ENCODE measurements at places on chromosomes 2 and 18. TPM values are rescaled to one million over a fixed set of nuclear protein-coding genes. Genes with fewer than 3 reads are reported as not detected.

Gene C2orf15
- 1.9 TPM for total RNA-seq

Gene PLGLB2
- total RNA-seq: 4.1 TPM

Gene LDLRAD4
- total RNA-seq: 29.2 TPM

Gene CPLX4
- total RNA-seq: not detected

DNA sequence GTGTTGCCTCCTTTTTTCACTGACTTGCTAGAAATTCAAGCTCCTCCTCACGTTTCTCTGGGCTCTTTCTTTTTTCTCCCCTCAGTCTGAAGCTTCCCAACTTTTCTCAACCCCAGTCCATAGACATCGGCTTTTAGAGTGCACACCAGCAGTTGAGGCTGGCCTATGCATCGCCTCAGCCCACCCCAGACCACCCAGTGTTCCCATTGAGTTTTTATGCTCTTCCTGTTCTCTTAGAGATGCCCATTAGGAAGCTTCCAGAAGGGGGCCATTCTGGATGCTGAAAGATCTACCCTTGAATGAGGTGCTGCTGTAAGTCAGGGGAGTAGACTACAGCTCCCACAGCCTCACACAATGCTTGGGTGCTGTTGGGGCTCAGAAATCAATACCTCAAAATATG is 12.0 kb upstream of the GYPC start:
- H3K27me3 ChIP-seq: no peaks in the 10 kb centered on the region
- no peak for DNase-seq
- no peak overlapping the region for H3K4me3 ChIP-seq
- H3K27ac ChIP-seq: peak overlapping the region; percentile 18

GRCh38 chr2:201887773-201888425 is 81.6 kb downstream of the CDK15 start:
- H3K4me1 ChIP-seq: peaks cover under 1% of the 10 kb centered on the region
- no peak for DNase-seq
- no peak overlapping the region for H3K27ac ChIP-seq
- H3K27me3 ChIP-seq: no peaks in the 10 kb centered on the region
- H3K36me3 ChIP-seq: no peaks in the 10 kb centered on the region

GRCh38 chr18:48569915-48570264 is 31.1 kb downstream of the CTIF start:
- no peaks in the 10 kb centered on the region for H3K4me1 ChIP-seq
- no peak overlapping the region for H3K27ac ChIP-seq
- H3K36me3 ChIP-seq: no peaks in the 10 kb centered on the region
- H3K27me3 ChIP-seq: no peaks in the 10 kb centered on the region
- no peak for DNase-seq

- no peak for DNase-seq
- H3K27me3 ChIP-seq: no peaks in the 10 kb centered on the region
- H3K4me3 ChIP-seq: no peak overlapping the region
- H3K27ac ChIP-seq: no peak overlapping the region
Measured at GRCh38 chr2:9310377-9310776, 103.8 kb downstream of the ASAP2 start.

DNA sequence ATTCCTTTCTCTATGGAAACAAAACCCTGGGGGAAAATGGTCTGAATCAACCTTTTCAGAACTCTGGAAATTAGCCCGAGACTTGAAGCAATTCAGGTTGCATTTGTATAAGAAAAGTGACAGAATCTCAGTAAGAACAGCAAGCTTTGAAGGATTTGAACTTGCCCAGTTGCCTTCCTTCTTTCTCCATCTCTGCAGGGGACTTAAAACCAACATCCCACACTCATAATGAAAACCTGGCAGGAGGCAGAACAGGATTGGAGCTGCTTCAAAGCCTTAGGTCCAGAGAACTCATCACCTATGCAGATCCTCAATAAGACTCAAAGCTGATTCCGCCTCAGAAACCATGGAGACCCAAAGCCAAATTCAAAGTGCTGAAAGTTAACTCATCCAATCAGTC is 790.5 kb upstream of the ID2 start:
- no peaks in the 10 kb centered on the region for H3K4me1 ChIP-seq
- DNase-seq: no peak
- no peaks in the 10 kb centered on the region for H3K27me3 ChIP-seq
- H3K4me3 ChIP-seq: no peak overlapping the region
- no peaks in the 10 kb centered on the region for H3K36me3 ChIP-seq
- no peak overlapping the region for H3K27ac ChIP-seq

DNA sequence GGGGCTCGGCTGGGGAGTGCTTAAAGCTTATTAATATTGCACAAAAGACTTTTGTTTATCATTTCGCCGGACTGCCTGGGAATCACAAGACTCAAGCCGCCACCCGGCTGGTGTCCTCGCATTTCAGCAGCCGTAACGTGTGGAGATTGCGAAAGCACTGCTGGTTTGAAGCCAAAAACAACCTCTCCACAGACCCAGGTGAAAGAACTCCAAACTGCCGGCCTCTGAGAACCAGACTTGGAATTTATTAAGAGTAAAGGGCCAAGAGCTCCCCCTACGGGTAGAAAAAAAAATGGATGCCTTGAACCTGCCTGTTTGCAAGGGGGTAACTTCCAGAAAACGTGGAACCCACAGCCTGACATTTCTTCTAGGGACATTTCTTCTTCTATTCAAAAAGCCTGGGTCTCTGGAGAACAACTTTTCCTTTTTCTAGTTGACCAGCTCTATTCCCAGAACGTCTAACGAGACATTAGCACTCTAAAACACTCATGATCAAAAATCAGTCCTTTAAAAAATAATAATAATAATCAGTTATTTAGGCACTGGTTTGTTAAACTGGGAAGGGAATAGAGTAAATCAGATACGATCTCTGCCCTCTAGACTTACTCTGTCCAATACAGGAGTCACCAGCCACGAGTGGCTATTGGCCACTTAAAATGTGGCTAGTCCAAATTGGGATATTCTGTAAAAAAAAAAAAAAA is 216.3 kb downstream of the C1D start:
- H3K4me1 ChIP-seq: no peaks in the 10 kb centered on the region
- peak; percentile 20 for DNase-seq
- H3K36me3 ChIP-seq: no peaks in the 10 kb centered on the region
- H3K4me3 ChIP-seq: no peak overlapping the region
- H3K27me3 ChIP-seq: no peaks in the 10 kb centered on the region

DNA sequence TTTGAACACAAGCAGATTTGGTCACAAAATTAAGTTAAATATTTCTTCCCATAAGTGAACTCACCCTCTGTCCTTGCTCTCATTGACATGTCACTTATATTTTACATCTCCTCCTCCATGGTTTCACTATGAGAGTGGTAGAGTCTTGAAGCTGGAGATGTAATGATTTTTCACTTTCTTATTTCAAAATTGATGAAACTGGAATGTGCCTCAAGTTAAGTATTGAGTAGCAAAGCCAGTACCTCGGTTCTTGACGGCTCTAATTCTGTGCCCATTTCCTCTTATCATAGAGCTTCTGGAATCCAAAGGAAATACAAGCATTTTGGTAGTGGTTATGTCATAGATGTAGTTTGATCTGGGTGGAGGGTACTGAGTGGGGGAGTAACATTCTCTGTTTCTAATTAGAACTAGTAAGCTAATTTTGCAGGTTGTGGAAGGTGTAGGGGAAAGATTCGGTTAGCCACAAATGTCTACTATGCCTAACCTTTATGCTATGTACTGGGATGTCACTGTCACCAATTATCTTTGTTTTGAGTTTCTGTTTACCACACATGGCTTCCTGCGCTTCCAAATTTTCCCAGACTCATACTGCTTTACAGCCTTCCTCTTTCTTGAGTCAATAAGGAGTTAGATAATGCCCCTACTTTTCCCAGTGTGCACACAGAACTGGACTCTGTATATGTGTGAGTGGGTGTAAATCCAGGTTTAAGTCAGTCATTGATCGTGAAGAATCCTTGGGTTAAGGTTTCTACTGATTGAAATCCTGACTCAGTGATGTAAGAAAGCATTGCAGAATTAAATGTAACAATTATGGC is 96.8 kb downstream of the DIS3L2 start:
- no peaks in the 10 kb centered on the region for H3K36me3 ChIP-seq
- no peaks in the 10 kb centered on the region for H3K4me1 ChIP-seq
- DNase-seq: no peak
- H3K27me3 ChIP-seq: no peaks in the 10 kb centered on the region

- H3K4me1 ChIP-seq: no peaks in the 10 kb centered on the region
- H3K4me3 ChIP-seq: no peak overlapping the region
- no peak overlapping the region for H3K27ac ChIP-seq
Measured at GRCh38 chr18:41644466-41644865, 310.6 kb upstream of the PIK3C3 start.

Measured in natural killer cell (primary cell).